Renal cortical epithelial cell (primary cell): ENCODE measurements at places on chromosomes 1 and 21. TPM values are rescaled to one million over a fixed set of nuclear protein-coding genes. Genes with fewer than 3 reads are reported as not detected.

Gene MED8
- total RNA-seq, result 40.2 and 59.4 TPM in 2 replicates

Gene TSPAN2
- total RNA-seq, result 9.8 and 14.1 TPM in 2 replicates

Gene MYOC
- total RNA-seq, result 0.10 TPM in 1 of 2 replicates, not detected in the other

Gene OR2L5
- 0.05 TPM in 1 of 2 replicates, not detected in the other for total RNA-seq

Gene SPRTN
- 14.1 and 20.4 TPM in 2 replicates for total RNA-seq

Gene KCNH1
- total RNA-seq, result 7.1 and 18.3 TPM in 2 replicates

Gene MX1
- 12.3 and 60.8 TPM in 2 replicates for total RNA-seq

Gene LGR6
- total RNA-seq, result 0.05 TPM in 1 of 2 replicates, not detected in the other

Gene TUT4
- total RNA-seq, result 15.1 and 52.5 TPM in 2 replicates

Gene CYP4A22
- total RNA-seq, result not detected in 2 replicates

Gene SPRR1A
- not detected in 2 replicates for total RNA-seq

Gene SELL
- total RNA-seq, result 0.25 TPM in 1 of 2 replicates, not detected in the other

Gene C4BPA
- 0.05 TPM in 1 of 2 replicates, not detected in the other for total RNA-seq

Gene ADORA1
- 4.2 and 54.7 TPM in 2 replicates for total RNA-seq

Gene CBR3
- 1.4 and 3.3 TPM in 2 replicates for total RNA-seq

Gene RGS2
- total RNA-seq, result 8.3 and 9.6 TPM in 2 replicates

Gene CCDC27
- not detected in 2 replicates for total RNA-seq

Gene SPATA21
- not detected in 2 replicates for total RNA-seq

Gene NPPB
- total RNA-seq, result 1.2 TPM in 1 of 2 replicates, not detected in the other

Gene OPRD1
- not detected in 2 replicates for total RNA-seq

Gene BSND
- total RNA-seq, result 0.45 TPM in 1 of 2 replicates, not detected in the other
